ENCODE measurements at places on chromosomes 11 and 22.

DNA sequence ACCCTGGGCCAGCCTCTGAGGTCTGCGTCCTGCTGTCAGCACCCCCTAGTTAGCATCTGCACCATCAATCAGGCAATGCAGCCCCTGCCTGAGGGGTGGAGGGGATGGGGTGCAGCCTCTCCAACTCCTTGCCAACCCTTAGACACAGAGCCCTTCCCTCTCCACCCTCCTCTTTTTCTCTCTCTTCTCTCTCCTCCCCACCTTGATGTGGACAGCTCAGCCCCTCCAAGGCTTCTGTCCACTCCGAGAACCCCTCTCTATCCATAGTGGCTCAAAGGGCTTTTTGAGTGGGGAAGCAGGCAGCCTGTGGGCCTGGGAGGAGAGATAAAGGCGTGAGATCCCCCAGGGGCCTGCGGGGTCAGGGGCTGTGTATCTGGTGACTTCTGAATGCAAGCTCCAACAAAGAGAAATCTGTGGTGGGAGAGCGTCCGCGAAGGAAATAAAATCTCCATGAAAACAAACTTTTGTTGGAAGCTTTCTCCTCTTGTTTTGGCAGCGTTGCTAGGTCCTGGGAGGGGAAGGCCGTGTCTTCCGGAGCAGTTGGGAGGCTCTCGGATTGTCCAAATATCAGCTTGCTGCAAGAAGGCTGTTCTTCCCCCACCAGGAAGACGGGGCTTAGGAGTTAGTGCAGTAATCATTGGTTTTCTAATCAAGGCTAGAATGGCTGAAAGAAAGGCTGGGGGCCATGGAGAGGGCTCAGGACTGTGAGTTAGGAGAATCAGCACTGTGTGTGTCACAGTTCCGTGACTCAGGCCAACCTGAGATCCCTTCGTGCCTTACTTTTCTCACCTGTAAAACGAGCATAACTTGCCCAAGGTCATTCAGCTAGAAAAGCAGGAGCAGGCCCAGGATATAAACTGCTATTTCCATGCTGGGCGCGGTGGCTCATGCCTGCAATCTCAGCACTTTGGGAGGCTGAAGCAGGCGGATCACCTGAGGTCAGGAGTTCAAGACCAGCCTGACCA is 50.3 kb downstream of the PKNOX2 start:
- no peak for DNase-seq

DNA sequence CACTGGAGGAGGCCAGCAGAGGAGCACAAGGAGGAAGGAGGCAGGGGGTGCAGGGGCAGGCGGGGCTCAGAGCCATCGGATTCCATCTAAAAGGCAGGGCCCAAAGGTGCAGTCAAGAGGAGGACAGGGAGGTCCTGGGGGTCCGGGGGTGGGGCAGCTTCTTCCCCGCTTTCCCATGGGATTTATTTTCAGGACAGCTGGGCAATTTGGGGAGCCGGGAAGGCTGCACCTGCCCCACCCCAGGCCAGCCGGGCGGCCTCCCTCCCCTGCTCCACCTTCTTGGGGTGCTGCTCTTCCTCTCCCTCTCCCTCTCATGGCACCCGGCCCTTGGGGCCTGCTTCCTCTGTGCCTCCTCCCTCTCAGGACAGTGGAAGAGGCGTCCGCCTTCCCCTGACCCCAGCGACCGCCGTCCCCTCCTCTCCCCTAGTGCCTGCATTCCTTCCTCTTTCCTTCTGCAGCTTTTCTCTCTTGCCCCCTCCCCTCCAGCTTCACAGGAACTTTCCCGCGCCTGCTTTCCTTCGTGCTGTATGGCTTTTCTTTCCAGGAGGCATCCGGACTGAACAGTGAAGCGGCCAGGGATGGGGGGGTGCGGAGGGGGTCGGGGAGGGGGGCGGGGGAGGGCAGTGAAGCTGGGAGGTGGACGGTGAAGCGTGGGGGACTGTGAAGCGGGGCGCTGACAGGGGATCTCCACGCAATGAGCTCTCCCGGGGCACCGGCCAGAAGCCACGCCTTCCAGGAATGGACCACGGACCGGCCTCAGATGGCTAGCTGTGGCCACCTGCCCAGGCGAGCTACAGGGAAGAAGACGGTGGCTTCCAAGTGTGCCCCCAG is 26.9 kb downstream of the APOBEC3H start:
- no peak for DNase-seq

DNA sequence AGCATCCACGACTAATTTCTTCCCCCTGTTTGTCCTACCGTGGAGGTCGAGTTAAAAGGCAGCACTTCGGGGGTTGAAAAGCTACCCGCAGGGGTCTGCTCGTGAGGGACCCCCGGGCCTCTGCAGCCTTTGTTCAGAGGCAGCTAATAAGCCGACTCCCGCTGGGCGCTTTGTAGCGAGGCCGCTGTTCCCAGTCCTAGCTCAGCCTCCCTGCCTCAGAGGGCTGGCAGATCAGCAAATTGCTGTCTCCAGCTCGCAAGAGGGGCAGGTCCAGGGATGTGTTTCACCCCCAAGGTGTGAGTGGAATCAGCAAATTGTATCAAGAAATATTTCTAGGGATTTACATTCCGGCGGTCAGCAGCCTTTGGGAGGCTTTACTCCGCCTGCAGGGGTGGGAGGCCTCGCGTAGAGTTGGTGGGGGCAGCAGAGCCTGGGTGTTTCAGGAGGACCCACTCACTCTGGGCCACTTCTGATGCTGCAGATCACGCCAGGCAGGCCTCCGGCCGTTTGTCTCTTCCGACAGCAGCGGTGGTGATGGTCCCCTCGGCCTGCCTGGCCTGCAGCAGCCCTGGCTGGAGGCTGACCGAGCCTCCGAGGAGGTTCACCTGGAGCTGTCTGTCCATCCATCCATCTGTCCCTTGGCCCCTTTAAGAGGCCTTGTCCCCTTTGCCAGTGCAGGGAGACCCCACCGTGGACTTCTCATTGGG is 21.6 kb upstream of the KCNQ1OT1 start:
- DNase-seq, result no peak

DNA sequence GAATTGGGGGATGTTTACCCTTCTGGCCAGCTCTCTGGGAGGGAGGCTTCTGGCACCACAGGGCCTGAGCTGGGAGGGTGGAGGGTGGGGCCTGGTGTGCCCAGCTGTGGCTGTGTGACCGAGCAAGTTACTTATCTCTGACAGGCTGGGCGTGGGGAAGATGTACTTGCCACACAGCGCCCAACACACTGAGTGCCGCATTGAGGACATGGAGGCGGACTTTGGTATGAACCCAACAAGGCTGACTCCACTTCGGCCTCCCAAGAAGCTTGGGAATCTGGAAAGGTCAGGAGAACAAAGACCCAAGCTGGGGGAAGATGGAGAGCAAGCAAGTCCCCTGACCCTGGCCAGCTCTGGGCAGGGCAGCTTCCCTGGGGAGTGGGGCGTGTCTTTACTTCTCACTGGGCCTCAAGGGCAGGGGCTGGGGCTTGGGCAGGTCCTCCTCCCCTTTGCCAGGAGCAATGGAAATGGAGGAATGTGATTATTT is 2.4 kb upstream of the MGAT3 start:
- no peak for DNase-seq

GRCh38 chr11:19253817-19254216 is 13.1 kb upstream of the E2F8 start:
- DNase-seq, result no peak

- DNase-seq, result no peak
These were observed 281.8 kb upstream of the PLET1 start for GRCh38 chr11:112542479-112542878.

DNA sequence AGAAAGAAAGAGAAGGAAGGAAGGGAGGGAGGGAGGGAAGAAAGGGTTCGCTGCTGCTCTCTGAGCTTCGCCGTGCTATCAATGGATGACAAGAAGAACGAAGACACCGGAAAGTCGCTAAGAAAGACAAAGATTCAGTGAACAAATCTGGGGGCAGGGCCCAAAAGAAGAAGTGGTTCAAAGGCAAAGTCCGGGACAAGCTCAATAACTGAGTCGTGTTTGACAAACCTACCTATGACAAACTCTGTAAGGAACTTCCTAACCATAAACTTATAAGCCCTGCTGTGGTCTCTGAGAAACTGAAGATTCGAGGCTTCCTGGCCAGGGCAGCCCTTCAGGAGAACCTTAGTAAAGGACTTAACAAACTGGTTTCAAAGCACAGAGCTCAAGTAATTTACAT is 2.9 kb upstream of the TTLL1 start:
- DNase-seq, result no peak

- DNase-seq, result no peak
These were observed 394.1 kb downstream of the MN1 start for GRCh38 chr22:27407369-27407985.
